ENCODE measurements at places on chromosomes 3 and 15.

- no peak for DNase-seq
Observed at GRCh38 chr3:176919836-176920765, 277.2 kb downstream of the TBL1XR1 start.

DNA sequence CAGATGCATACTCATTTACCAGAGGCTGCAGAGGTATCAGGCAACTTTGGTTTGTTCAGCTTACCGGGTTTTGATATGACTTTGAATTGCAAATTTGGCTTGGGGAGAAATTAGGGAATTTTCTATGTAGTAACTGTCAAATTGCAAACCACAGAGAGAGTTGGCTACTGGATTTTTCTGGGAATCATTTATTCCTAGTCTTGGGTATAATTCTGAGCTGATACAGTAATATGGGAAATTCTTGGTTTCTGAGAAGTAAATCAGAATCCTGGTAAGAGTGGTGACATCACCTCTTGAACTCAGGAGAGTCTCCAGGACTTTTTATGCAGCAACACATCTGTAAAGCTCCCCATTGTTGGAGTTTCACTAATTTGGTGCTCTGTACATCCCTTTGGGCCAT lies 39.0 kb downstream of the GAP43 start:
- no peak for DNase-seq

- DNase-seq = no peak
Observed at GRCh38 chr3:69738859-69739203, 433 bp upstream of the MITF start.

GRCh38 chr15:22936577-22937472 lies 43.3 kb downstream of the CYFIP1 start:
- DNase-seq = no peak

DNA sequence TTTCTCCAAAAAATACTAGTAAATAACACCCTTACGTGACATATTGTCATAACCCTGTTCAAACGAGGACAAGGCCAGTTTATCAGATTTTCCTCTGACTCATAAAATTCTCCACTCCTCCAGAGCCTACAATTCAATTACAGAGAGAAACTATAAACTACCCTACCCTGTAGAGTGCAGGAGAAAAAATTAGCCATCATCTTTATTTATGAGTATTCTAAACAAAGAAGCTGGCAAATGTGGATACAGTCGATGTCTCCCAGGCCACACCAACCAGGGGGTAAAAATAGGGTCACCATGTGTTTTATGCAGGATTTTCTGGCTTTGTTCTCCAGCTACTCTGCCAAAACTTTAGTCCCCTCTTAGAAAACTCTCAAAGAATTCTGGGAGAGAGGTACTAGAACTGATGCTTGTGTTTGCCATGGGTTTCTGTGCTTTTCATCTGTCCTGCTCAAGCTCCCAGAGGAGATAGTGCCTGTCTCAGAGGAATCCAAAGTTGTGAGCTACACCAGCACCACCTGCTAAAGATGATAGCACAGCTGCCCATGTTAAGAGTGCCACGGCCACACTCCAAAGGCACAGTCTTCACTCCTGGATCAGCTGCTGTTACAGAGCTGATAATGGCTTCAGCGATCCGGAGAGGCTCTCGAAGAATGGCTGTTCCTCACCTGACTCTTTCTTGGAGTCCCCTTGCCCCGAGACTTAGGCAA lies 150.2 kb downstream of the IMPG2 start:
- no peak for DNase-seq

DNA sequence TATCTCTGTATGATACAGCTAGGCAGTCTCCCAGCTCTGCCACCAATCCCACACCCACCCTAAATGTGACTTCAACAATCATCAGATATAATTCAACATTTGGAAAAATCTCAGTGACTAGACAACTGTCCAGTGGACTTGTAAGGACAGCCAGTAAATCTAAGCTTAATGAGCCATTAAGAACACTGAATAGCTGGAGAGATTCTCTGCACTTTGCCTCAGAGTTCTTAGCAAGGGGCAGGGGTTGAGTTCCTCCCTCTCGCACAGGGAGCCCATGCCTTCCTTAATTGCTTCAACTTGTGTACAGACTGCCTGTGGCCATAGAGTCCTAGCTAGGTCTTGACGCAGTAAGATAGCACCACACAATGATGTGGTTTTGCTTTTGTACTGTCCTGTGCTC lies 15.6 kb downstream of the MEX3B start:
- no peak for DNase-seq

GRCh38 chr3:38650248-38650951 lies 913 bp upstream of the SCN5A start:
- no peak for DNase-seq

DNA sequence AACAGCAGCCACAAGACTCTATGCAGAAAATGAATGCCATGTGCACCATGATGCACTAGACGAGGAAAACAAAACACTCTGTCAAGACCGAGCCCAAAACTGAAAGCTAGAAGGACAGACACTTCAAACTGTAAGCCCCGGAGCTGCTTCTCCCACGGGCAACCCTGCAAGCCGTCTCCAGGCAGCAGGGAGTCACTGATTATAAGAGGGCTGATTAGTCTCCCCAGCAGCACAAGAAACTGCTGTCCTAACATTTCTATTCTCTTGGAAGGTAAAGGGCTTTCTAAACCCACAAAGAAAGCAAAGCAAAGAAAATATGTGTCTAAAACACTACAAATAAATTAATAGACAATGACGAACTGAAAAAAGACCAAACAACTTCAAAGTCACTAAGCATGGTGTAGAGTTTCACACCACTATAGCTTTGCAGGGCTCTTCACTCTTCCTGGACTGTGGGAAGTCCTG lies 15.5 kb downstream of the TBC1D2B start:
- DNase-seq = peak; percentile 50

Measured in amygdala (tissue), 56 donors.